GM12891 (cell line): ENCODE measurements at places on chromosomes 4 and X.

- DNase-seq: no peak
These were observed 237.7 kb downstream of the GALNTL6 start for GRCh38 chr4:172050911-172051310.

DNA sequence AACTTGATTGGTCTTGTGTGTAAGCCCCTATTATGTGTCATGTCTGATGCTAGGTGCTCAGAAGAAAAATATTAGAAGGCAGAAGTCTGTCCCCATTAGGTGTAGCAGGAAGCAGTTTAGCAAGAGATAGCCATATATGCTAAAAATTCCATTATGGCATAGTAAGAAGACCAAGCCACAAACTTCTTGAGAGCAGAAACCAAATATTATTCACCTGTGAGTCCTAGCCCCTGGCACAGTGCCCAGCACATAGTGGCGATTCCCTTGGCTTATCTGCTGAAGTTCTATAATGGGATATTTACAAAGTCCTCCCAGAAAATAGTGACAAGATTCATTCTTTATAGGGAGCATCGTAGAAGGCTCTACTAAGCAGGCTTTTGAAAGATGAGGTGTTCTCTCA, 174.4 kb downstream of the RAB28 start:
- no peak for DNase-seq

DNA sequence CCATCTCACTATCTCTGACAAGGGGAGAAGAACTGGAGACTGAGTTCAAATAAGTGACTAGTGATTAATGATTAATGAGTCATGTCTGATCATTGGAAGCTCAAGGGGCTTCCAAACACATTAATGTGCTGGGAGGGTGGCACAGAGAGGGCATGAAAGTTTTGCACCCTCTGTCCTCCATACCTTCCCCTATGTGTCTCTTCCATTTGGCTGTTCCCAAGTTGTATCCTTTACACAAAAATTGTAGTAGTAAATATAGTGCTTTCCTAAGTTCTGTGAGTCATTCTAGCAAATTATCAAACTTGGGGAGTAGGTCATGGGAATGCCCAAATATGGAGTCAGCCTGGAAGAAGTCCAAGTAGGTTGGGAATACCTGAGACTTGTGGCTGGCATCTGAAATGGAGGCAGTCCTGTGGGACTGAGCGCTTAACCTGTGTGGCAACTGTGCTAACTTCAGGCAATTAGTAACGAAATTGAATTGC, 4.1 kb upstream of the FAM200B start:
- DNase-seq: no peak

GRCh38 chr4:39682138-39682537, 15.8 kb upstream of the UBE2K start:
- no peak for DNase-seq
